T-helper 2 cell treated with Interferon-gamma antibody and Interleukin-4, amounts not matched to agents 5 μg/mL and 100 μg/mL, for 36 hours (primary cell): ENCODE measurements at places on chromosomes 3 and 15.

- no peak for DNase-seq
These were observed 9.9 kb downstream of the ITPR1 start for GRCh38 chr3:4503050-4503449.

DNA sequence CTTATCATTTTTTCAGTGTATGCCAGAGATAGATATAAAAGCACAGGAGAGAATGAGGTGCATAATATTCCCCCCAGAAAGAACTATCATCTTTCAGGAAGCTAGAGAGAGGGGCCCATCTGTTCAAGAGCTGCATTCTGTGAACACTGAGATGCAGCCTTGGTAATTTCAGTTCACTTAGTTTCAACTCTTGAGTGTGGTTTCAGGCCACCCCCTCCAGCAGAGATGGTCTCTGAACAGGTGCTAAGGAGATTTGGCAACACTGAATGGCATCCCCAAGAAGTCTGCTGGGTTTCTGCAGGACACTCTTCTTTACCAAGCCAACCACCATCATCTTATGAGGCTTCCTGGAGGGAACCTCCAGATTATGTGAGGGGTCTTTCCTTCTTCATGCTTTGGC, 30.4 kb upstream of the LIMD1 start:
- DNase-seq = no peak

- no peak for DNase-seq
These were observed 830.9 kb upstream of the CFAP20DC start for GRCh38 chr3:59880717-59881116.

DNA sequence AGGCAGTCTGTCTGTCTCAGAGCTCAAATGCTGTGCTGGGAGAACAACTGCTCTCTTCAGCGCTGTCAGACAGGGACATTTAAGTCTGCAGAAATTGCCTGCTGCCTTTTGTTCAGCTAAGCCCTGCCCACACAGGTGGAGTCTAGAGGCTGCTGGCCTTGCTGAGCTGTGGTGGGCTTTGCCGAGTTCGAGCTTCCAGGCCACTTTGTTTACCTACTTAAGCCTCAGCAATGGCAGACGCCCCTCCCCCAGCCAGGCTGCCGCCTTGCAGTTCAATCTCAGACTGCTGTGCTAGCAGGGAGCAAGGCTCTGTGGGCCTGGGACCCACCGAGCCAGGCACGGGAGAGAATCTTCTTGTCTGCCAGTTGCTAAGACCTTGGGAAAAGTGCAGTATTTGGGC, 25.0 kb upstream of the RPP14 start:
- DNase-seq = no peak

DNA sequence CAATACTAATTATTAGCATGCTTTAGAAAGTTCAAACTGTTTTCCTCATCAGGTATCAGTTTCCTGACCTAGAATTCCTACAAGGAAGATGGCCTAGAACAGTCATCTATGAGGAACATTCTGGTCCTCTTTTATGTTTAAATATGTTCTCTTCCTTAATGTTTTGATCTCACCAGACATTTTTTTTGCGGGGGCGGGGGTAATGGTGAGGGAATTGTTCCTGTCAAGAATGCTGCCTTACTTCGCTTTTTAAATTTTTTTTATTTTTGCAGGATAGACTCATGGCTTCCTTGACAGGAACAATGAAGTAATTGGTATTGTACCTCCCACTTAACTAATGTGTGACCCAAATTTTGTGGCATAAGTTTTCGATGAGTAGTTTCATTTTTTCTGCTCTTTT, 44.3 kb upstream of the NANOGP8 start:
- DNase-seq = no peak

GRCh38 chr15:39447346-39447745, 133.5 kb upstream of the THBS1 start:
- no peak for DNase-seq

DNA sequence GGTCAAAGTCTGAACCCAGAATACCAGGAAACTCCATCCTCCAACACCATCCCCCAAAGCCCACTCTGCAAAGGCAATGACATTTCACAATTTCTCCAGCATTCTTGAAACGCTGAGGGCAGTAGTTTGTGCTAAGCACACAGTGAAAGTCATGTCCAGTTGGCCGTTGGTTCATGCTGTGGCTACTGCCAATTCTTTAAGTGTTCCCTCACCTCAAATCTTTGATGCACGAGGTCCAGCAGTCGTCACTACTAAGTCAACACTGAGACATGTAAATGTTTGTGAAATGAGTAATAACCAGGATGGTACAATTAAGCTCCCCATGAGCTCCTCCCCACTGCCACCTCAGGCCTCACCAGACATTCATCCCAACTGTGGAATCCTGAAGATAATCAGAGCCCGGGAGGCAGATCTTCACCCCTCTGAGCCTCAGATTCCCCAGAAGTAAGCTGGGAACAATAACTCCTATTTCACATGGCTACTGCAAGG, 7.0 kb downstream of the SUCLG2 start:
- no peak for DNase-seq

GRCh38 chr3:21750831-21751391, at the start of gene ZNF385D:
Gene ZNF385D, minus strand, starts transcription at chr3:21751210. Its CDS starts 294 bp downstream, at chr3:21750916.
- no peak for DNase-seq

- DNase-seq = no peak
These were observed 26.6 kb downstream of the ACSBG1 start for GRCh38 chr15:78207641-78208340.

- DNase-seq = no peak
These were observed 220.3 kb downstream of the CACNA2D3 start for GRCh38 chr3:54342676-54343075.

- peak; percentile 88 for DNase-seq
These were observed 57.6 kb upstream of the BCL6 start for GRCh38 chr3:187802928-187803259.

DNA sequence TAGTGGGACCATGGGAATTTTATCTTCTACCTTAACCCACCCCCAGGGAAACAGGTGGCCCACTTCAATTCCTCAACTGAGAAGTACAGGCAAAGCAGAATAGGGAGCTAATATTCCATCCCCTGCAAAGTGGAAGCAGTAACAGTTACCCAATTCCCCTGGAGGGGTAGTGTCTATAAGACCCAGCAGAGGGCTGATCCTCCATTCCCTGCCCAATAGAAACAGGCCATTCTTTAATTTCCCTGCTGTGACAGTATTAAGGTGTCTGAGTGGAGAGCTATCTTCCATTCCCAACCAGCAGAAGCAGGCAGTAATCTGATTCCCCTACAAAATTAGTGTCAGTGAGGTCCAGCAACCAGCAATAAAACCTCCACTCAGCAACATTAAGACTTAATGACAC, 219.8 kb downstream of the ULK4 start:
- DNase-seq = no peak
